ENCODE measurements at places on chromosomes 3 and 15.

- no peak for DNase-seq
Observed at GRCh38 chr15:75201616-75202250, at the start of gene C15orf39. Gene C15orf39, plus strand, starts transcription at chr15:75201882. Its CDS starts 4,167 bp downstream, at chr15:75206049.

DNA sequence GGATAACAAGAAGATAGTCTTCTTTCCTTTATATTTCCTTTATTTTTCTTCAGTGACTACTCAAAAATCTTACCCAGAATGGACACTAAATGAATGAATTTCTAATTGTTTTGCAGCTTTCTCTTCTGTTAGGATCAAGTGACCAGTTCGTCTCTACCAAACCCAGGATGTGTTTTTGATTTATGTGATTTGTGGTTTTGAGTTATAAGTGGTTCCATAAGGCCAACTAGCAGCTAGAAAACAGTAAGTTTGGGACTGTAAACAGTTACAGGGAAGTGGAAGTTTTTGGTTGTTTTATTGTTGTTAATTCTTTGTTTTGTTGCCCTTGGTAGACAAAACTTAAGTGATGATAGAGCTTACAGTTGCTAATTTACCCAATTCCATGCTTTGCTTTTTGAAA, 456.5 kb downstream of the IL5RA start:
- no peak for DNase-seq

GRCh38 chr3:39592311-39593050, 125.0 kb downstream of the MOBP start:
- no peak for DNase-seq

GRCh38 chr3:12371525-12372140, 82.8 kb downstream of the PPARG start:
- DNase-seq: peak; percentile 41

GRCh38 chr15:90063770-90064247, 38.5 kb downstream of the IDH2 start:
- DNase-seq: no peak

- DNase-seq: no peak
Observed at GRCh38 chr3:55623786-55624185, 136.7 kb upstream of the WNT5A start.

DNA sequence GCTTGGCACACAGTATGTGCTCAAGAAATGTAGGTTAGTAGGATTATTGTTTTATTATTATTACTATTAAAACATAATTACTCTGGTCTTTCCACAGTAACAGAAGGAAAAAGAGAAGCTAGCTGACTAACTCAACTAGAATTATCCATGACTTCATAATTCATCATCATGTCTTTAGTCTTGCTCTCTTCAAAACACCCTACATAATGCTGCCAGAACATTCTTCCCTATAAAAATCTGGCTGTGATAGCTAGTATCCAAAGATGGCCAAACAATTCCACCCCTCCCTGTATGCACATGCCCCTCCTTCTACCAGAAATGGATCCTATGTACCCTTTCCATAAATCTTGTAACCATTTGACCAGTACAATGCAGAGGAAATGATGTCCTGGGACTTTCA, 48.8 kb upstream of the SRGAP3 start:
- DNase-seq: no peak

DNA sequence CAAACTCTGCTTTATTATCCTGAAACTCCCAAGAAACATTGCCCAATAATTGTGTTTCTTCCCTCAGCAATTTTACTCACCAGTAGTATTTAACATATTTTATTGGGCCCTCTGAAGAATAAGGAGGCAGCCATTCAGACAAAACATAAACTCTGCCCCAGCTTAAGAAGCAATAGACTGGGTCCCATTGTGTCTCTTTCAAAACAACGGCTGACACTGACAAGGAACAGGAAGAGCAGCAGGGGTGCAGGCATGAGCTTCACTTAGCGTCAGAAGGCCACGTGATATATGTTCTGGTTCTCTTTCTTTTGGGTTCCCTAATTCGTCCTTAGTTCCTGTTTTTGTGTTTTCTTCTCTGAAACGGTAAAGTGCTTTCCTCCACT, 242.3 kb downstream of the FHIT start:
- DNase-seq: no peak

DNA sequence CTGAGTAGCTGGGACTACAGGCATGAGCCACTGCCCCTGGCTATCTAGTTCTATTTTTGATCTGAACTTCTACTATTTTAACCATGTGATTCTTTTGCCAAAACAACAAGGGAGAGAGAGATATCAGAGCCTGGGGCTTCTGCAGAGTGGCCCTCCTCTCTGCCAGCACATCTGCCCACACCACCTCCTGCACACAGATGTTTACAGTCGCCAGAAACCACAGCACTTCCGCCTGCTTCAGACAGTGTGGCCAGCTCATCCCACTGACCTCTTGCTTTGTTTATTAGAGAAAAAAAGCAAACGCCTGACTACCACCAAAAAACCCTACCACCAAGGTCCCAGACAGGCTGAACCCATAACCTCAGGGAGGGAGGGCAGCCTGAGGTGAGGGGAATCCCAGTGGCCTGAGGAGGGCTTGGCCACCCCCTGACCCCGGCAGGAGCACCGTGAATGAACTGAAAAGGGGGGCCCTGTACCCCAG, 85.9 kb upstream of the ABHD2 start:
- DNase-seq: peak; percentile 69

DNA sequence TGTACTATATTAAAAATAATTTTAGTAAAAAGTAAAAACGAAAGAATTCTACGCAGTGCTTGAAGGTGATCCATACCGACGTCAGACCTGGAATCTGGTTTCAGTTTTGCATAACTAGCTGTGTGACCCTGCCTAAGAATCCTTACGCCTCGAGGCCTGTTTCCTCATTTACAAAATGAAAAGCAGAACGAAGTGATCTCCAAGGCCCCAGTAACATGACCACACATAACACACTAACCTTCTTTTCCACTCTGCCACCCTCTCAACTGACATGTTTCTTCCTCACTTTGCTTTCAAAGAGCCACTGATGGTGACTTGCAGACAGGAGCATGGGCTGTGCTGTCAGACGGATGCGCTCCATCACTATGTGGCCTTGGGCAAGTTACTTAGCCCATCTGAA, 4.8 kb downstream of the MESD start:
- no peak for DNase-seq

DNA sequence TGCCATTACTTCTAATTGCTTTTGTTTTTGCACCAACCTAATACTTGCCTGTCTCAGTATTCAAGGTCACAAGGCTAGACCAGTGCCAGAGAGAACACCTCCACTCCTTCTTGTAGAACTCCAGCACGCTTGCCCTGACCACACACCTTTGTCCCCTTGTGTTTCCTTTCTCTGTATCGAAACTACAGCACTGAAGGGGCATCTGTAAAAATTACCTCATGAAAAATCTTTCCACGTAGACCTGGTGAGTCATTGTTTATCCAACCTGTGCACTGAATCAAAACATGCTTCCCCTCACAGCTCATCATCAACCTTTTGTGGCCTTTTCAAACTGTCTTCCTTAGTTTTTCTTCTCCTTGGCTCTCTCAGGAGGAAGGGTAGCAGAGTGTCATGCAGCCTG, 259.5 kb downstream of the THRB start:
- no peak for DNase-seq

GRCh38 chr15:101731746-101732145, 7.5 kb upstream of the TARS3 start:
- no peak for DNase-seq

- DNase-seq: no peak
Observed at GRCh38 chr15:73674587-73674986, 9.6 kb upstream of the CD276 start.

DNA sequence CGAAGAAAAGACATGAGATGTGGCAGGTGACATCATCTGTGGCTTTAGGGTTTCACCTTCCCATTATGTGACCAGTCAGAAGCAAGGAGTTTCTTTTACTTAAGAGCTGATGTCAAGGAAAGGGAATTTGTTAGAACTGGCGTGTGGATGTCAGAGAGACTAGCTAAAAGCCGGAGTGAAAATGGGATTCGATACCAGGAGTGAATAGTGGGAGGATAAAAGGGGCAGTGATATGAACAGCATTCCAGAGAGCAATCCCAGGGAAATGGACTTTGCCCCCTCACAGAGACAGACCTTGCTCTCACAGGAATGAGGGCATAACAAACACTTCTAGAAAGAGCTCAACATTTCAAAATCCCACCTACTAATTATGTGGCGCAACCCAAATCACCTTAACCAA, 5.9 kb upstream of the FMN1 start:
- no peak for DNase-seq
